Cerebellum (tissue), 4 donors: ENCODE measurements at places on chromosomes 5 and 9. TPM values are rescaled to one million over a fixed set of nuclear protein-coding genes. Genes with fewer than 3 reads are reported as not detected.

The STING1 gene
- 6.3 TPM for total RNA-seq

The PCDHA1 gene
- total RNA-seq: 7.5 TPM

The PCDHB3 gene
- total RNA-seq: 19.7 TPM

The SLC1A3 gene
- 562 TPM for total RNA-seq

The OR13C9 gene
- total RNA-seq: 0.45 TPM

The SCGB3A1 gene
- total RNA-seq: not detected
